ENCODE measurements at places on chromosomes 3 and 15. TPM values are rescaled to one million over a fixed set of nuclear protein-coding genes. Genes with fewer than 3 reads are reported as not detected.
A peak's percentile ranks its signal among the peaks of the same experiment; 100 is the strongest.

DNA sequence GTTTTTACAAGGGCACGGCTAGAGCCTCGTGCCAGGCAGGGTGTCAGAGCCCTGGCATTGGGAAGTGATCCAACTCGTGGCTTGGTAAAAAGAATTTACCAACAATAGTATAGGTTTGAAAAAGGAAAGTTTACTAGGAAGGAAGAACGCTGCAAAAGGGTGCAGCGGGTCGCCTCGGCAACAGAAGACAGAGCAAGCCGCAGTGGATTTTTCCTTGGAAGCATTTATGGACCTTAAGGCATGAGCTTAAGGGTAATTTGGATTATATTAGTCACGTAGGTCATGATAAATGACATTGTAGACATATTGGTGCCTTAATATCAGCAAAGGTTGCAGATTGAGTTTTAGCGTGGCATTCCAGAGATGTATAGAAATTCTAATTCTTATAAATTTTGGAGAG lies 163.4 kb upstream of the PPP2R3A start:
- no peaks in the 10 kb centered on the region for H3K4me1 ChIP-seq
- DNase-seq, result no peak
- H3K27ac ChIP-seq, result no peak overlapping the region
- no peak overlapping the region for H3K4me3 ChIP-seq

MEIS2 gene
- not detected for total RNA-seq

GRCh38 chr3:157836022-157836421 lies 270.2 kb downstream of the SHOX2 start:
- H3K4me3 ChIP-seq, result no peak overlapping the region
- no peaks in the 10 kb centered on the region for H3K36me3 ChIP-seq
- H3K27me3 ChIP-seq, result no peaks in the 10 kb centered on the region
- no peak for DNase-seq
- no peak overlapping the region for H3K27ac ChIP-seq

GRCh38 chr3:50189274-50189673 lies 2.1 kb upstream of the GNAT1 start:
- H3K4me3 ChIP-seq, result no peak overlapping the region
- H3K4me1 ChIP-seq, result no peaks in the 10 kb centered on the region
- no peak overlapping the region for H3K27ac ChIP-seq

DNA sequence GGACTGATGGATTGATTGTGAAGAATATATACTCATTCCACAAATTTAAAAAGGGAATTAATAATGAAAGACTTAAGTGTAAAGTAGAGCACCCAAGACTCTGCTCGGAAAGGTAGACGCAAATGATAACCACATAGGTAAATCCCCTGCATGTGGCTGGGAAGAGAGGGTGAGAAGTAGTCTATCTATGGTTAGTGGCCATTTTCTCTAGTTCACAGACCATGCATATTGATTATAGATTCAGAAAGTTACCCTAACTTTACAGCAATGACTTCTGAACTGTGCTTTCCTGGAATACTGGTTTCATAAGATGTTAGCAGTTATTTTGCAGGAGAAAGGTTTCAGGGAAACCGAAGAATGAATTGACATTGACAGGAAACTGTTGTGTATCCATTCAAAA lies 51.7 kb downstream of the CASR start:
- H3K4me3 ChIP-seq, result no peak overlapping the region
- DNase-seq, result no peak
- H3K27me3 ChIP-seq, result peaks cover 2% of the 10 kb centered on the region
- no peak overlapping the region for H3K27ac ChIP-seq
- peaks cover 18% of the 10 kb centered on the region for H3K4me1 ChIP-seq

DNA sequence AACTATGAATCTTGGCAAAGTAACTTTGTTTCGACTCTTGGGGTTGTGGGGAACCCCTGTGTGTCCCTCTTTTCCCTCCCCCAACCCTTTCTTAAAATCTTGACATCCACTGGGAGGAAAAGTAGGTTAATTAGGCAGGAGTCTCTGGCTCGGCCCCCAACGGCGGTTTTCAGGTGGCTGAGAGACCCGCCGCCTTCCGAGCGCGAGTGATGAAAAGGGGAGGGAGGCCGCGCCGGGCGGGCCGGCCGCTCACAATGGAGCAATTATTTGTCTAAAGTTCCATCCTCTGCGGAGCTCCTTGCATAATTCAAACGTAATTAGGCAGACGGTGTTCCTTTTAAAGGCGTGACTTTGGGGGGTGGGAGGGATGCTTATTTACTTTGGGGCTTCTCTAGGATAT lies 51.7 kb downstream of the ZIC4 start:
- no peaks in the 10 kb centered on the region for H3K4me1 ChIP-seq
- DNase-seq, result no peak
- H3K4me3 ChIP-seq, result no peak overlapping the region

DNA sequence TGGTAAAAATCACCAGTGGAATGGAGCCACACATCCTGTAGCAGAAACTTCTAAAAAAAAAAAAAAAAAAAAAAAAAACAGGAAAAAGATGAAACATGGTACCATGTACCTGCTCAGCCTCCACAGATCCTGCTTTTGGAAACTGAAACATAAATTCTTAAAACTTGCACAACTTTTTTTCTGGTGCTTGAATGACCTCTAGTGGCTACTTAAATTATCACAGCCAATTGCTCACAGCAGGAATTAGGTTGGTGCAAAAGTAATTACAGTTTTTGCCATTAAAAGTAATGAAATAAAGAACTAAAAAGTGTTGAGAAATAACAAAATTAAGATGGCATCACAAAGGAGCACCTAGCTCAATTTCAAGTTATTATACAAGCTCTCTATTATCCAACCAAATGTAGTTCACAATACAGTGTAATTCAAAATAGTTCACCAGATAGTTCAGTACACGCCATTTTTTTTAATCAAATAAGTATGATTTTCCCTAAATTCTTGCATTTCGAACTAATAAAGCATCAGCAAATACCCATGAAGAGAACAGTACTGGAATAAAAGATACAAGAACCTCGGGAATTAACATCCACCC lies 80.6 kb downstream of the ULK4 start:
- peaks cover 1% of the 10 kb centered on the region for H3K27me3 ChIP-seq
- no peaks in the 10 kb centered on the region for H3K36me3 ChIP-seq
- no peak overlapping the region for H3K4me3 ChIP-seq
- H3K27ac ChIP-seq, result no peak overlapping the region

GRCh38 chr3:194598771-194599557 lies 34.3 kb downstream of the TMEM44 start:
- no peak overlapping the region for H3K27ac ChIP-seq
- peaks cover 5% of the 10 kb centered on the region for H3K4me1 ChIP-seq
- no peaks in the 10 kb centered on the region for H3K27me3 ChIP-seq
- H3K4me3 ChIP-seq, result no peak overlapping the region

DNA sequence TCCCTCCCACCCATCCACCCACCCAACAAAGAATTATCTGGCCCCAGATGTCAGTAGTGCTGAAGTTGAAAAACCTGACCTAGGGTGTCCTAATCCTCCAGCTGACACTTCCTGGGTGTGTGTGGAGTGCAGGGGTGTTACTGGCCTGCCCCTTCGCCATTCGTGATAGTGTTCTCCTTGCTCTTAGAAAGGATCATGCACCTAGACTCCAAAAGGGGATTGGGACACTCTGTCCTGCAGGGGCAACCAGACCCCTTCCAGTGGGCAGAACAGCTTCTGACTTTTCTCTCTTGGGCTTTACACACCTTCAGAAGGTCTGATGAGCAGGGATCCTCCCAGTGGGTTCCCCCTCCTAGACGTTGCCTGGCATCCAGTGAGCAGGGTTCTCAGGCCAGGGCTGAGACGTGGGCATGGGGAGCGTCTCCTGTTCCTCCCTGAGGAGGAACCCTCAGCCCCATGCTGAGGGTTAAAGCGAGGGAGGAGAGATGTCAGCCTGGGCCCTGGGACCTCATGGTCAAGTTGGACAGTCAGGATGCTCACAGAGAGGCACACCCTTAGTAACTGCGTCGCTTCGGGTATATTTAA lies 75.0 kb downstream of the AAGAB start:
- DNase-seq, result no peak
- peak overlapping the region; percentile 80 for H3K27ac ChIP-seq
- peaks cover 46% of the 10 kb centered on the region for H3K4me1 ChIP-seq
- H3K27me3 ChIP-seq, result no peaks in the 10 kb centered on the region

KLHL24 gene
- 8.7 TPM for total RNA-seq

P2RY12 gene
- not detected for total RNA-seq

ST8SIA2 gene
- not detected for total RNA-seq

DNA sequence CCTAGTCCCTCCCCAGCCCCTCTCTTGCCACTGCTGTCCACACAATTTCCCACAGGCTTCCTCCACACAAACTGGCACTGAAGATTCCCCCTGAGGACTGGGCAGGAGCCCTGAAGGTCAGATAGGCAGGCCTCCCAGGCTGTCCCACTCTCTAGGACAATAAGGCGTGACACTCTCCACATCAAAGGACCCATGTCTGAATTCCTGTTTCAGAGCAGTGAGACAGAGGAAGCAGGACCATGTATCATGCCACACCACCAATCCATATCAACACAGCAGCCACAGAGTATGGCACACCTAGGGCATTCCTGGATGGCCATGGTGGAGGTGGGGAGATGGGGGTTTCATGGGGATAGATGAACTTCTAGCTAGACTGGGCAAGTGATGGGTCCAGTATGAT lies 13.8 kb upstream of the CCR1 start:
- peaks cover 18% of the 10 kb centered on the region for H3K27me3 ChIP-seq
- no peak overlapping the region for H3K4me3 ChIP-seq
- DNase-seq, result no peak
- peaks cover 41% of the 10 kb centered on the region for H3K4me1 ChIP-seq
- no peak overlapping the region for H3K27ac ChIP-seq

DNA sequence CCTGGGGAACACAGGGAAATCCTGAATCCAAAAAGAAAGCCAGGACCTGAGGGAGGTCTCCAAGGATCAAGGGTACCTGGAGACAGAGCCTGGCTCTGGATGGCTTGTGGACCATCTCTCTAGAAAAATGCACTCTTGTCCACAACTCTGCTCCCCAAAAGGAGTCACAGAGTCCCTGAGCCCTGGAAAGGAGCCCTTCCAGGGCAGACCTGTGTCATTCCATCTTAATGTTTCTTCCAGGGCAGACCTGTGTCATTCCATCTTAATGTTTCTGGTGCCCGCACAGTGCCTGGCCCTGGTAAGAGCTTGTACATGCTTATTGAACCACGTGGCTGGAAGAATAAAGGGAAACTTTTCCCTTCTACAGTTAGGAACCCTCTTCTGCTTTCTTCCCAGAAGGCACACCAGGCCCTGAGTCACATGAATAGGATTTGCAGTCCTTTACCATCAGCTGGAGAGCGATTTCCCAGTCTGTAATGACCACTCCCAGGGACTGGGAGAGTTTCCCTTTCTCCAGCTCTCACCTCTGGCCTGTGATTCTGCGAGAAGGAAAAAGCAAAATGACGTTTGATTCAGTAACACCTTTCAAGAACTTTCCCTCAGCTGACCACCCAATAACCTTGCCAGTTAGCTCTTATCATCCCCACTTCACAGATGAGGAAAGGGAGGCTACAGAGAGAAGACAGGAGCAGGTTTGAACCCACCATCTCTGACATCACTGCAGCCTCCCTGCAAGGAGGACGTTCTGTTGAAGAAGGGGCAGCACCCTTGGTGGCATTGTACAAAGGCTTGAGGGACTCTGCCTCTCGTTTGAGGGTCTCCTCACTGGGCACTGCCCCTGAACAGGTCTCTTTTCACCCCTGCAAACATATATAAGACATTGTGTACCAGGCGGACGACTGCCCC lies 35.8 kb upstream of the SLCO2A1 start:
- no peak overlapping the region for H3K27ac ChIP-seq
- peaks cover 1% of the 10 kb centered on the region for H3K27me3 ChIP-seq
- no peaks in the 10 kb centered on the region for H3K36me3 ChIP-seq
- no peak for DNase-seq
- no peak overlapping the region for H3K4me3 ChIP-seq
